Activated T-cell treated with anti-CD3 and anti-CD28 coated beads, Interleukin-2, amount 50 U/mL, for 24 hours (primary cell): ENCODE measurements at places on chromosomes 4 and X.

DNA sequence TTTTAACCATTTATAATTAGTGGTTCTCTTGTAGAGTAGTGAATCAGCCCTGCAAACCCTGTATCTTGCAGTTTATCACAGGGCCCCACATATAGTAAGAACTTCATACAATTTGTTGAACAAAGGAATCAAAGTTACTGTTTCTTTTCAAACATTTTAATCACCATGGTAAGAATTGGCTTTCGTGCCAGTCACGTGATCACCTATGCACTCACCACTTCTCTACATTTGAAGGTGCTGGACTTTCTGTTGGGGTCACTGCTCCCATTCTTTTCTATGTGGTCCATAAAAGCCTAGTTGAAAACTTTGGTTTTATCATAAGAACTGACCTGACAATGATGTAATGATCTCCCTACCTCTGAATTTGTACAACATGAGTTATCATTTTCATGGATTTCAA, 426.4 kb upstream of the CPEB2 start:
- no peaks in the 10 kb centered on the region for H3K27me3 ChIP-seq
- H3K4me1 ChIP-seq, result no peaks in the 10 kb centered on the region
- H3K4me3 ChIP-seq, result no peak overlapping the region
- no peak for DNase-seq

- no peaks in the 10 kb centered on the region for H3K36me3 ChIP-seq
- H3K4me1 ChIP-seq, result no peaks in the 10 kb centered on the region
These were observed 1849.4 kb upstream of the AGA start for GRCh38 chr4:179291657-179292056.

DNA sequence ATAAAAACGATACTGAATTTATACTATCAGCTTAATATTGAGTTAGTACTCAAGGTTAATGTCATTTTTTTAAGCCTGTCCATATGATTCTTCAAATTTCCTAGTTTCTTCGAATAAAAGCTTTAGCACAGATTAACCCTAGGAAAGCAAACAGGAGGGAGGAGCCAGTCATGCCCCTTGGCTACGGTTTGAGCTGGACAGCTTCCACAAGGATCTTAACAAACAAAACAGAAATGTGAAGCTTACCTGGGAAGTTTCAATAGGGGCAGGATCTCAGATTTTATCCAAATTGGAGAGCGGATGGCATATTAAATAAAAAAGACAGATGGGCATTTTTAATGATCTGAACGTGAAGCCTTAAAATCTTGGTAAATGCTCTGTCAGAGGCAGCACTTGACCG, 2.3 kb downstream of the NWD2 start:
- peaks cover 4% of the 10 kb centered on the region for H3K4me1 ChIP-seq
- no peak overlapping the region for H3K4me3 ChIP-seq
- H3K27ac ChIP-seq, result no peak overlapping the region
- no peaks in the 10 kb centered on the region for H3K36me3 ChIP-seq

DNA sequence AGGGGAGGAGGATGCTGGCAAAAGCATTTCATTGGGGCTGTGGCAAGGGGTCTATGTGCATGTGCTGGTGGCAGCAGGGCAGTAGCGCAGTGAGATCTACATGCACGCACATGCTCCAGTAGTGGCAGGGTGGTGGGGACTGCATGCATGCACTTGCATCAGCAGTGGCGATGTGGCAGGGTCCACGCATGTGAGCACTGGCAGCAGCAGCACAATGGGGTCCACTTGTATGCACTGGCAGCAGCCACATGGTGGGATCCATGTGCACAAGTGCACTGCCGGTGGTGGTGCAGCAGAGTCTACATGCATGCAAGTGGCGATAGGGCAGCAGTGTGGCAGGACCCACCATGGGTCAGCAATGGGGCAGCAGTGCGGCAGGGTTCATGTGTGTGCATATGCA, 233.1 kb downstream of the THOC2 start:
- peaks cover 29% of the 10 kb centered on the region for H3K27me3 ChIP-seq
- no peaks in the 10 kb centered on the region for H3K4me1 ChIP-seq
- H3K27ac ChIP-seq, result no peak overlapping the region
- H3K4me3 ChIP-seq, result no peak overlapping the region
- no peak for DNase-seq

- no peaks in the 10 kb centered on the region for H3K4me1 ChIP-seq
- DNase-seq, result no peak
- no peak overlapping the region for H3K4me3 ChIP-seq
- H3K36me3 ChIP-seq, result no peaks in the 10 kb centered on the region
These were observed 1176.7 kb downstream of the NLGN4X start for GRCh38 chrX:5051831-5052491.

- H3K27me3 ChIP-seq, result peaks cover 11% of the 10 kb centered on the region
- H3K4me3 ChIP-seq, result no peak overlapping the region
- no peaks in the 10 kb centered on the region for H3K36me3 ChIP-seq
- H3K4me1 ChIP-seq, result no peaks in the 10 kb centered on the region
- H3K27ac ChIP-seq, result no peak overlapping the region
These were observed 44.3 kb downstream of the IGFBP7 start for GRCh38 chr4:57065730-57066482.

DNA sequence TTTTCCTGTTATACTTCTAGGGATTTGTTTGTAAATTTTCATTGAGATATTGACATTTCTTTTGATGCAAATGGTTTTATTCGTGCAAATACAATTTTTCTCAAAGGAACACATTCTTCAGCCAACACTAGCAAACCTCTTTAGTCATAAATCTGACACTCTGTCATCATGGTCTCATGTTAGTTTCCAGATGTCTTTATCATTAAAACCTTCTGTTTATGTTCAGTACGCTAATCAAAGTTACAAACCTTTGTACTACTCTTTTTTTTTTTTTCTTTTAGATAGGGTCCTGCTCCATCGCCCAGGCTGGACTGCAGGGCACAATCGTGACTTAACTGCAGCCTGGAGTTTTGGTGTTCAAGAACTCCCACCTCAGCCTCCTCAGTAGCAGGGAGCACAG, 7.1 kb downstream of the SLC25A31 start:
- H3K4me1 ChIP-seq, result no peaks in the 10 kb centered on the region
- H3K27ac ChIP-seq, result no peak overlapping the region
- no peak overlapping the region for H3K4me3 ChIP-seq
- no peak for DNase-seq
- H3K27me3 ChIP-seq, result peaks cover 12% of the 10 kb centered on the region
- no peaks in the 10 kb centered on the region for H3K36me3 ChIP-seq

DNA sequence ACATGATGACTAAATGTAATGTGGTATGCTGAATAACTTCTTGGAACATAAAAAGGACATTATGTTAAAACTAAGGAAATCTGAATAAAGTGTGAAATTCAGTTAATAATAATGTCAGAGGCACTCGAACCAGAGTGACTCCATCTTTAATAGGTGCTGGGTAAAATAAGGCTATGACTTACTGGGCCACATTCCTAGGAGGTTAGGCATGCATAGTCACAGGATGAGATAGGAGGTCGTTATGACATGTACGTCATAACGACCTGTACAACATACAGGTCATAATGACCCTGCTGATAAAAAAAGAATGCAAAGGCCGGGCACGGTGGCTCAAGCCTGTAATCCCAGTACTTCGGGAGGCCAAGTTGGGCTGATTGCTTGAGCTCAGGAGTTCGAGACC, 28.9 kb upstream of the OPHN1 start:
- H3K4me1 ChIP-seq, result peaks cover 4% of the 10 kb centered on the region
- no peak for DNase-seq
- no peaks in the 10 kb centered on the region for H3K36me3 ChIP-seq
- no peak overlapping the region for H3K27ac ChIP-seq

DNA sequence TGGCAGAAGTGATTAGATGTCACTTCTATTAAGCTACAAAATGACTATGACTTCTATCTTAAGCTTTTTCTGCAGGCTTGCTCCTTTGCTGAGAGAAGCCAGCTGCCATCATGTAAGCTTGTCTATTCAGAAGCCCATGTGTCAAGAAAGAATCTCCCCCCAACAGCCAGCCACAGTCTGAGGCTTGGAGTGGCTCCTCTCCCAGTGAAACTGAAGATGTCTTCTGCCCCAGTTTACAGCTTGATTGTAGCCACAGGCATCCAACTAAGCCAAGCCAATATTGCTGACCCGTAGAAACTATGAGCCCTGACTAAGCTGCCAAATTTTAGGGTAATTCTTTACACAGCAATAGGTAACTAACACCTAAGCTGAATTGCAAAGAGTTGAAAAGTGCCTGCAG, 26.7 kb upstream of the SLC10A7 start:
- no peaks in the 10 kb centered on the region for H3K4me1 ChIP-seq
- no peaks in the 10 kb centered on the region for H3K36me3 ChIP-seq

- H3K27me3 ChIP-seq, result peaks cover 44% of the 10 kb centered on the region
- peaks cover 2% of the 10 kb centered on the region for H3K4me1 ChIP-seq
- H3K4me3 ChIP-seq, result no peak overlapping the region
- no peak overlapping the region for H3K27ac ChIP-seq
- DNase-seq, result no peak
These were observed 46.9 kb upstream of the HSD17B10 start for GRCh38 chrX:53481093-53481492.

- no peak for DNase-seq
- H3K4me1 ChIP-seq, result peaks cover 11% of the 10 kb centered on the region
- H3K4me3 ChIP-seq, result no peak overlapping the region
- H3K36me3 ChIP-seq, result no peaks in the 10 kb centered on the region
- no peak overlapping the region for H3K27ac ChIP-seq
These were observed 64.3 kb upstream of the FTHL17 start for GRCh38 chrX:31136144-31136611.

DNA sequence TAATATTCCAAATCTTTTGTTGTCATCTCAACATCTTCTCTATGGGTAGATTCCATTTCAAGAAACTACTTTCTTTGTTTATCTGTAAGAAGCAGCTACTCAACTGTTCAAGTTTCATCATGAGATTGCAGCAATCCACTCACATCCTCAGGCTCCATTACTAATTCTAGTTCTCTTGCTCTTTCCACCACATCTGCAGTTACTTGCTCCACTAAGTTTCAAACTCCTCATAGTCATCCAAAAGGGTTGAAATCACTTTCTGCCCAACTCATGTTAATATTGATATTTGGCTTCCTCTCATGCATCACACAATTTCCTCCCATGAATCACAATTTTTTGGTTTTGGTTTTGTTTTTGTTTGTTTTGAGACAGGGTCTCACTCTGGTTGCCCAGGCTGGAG, 35.7 kb downstream of the ADH5 start:
- no peak for DNase-seq
- peaks cover 89% of the 10 kb centered on the region for H3K36me3 ChIP-seq
- H3K4me1 ChIP-seq, result peaks cover 47% of the 10 kb centered on the region
- peak overlapping the region; percentile 13 for H3K4me3 ChIP-seq

DNA sequence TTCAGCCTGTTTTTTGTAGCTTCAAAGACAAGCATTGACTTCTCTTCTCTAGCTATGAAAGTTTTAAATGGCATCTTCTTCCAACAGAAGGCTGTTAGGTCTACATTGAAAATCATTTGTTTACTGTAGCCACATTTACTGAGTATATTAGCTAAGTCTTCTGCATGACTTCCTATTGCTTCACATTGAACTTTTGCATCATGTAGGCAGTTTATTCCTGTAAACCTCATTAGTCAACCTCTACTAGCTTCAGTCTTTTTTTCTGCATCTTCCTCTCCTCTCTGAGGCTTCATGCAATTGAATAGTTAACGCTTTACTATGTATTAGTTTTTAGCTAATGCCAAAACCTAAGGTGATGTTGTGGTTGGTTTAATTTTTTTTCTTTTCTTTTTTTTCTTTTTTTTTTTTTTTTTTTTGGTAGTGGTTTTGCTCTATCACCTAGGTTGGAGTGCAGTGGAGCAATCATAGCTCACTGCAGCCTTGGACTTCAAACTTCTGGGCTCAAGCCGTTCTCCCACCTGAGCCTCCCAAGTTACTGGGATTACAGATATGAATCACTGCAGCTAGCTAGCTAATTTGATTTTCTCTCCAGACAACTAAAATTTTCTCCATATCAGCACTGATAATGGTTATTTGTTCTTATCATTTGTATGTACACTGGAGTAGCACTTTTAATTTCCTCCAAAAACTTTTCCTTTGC, 3.4 kb downstream of the UGT2A3 start:
- H3K36me3 ChIP-seq, result no peaks in the 10 kb centered on the region
- no peak overlapping the region for H3K4me3 ChIP-seq
- no peak for DNase-seq

- H3K27ac ChIP-seq, result no peak overlapping the region
- no peak overlapping the region for H3K4me3 ChIP-seq
- no peaks in the 10 kb centered on the region for H3K36me3 ChIP-seq
- H3K27me3 ChIP-seq, result peaks cover 10% of the 10 kb centered on the region
- no peaks in the 10 kb centered on the region for H3K4me1 ChIP-seq
- no peak for DNase-seq
These were observed 394.9 kb upstream of the PABPC5 start for GRCh38 chrX:91039777-91040176.

- peaks cover 77% of the 10 kb centered on the region for H3K36me3 ChIP-seq
- H3K27ac ChIP-seq, result no peak overlapping the region
- peaks cover 18% of the 10 kb centered on the region for H3K4me1 ChIP-seq
- H3K27me3 ChIP-seq, result no peaks in the 10 kb centered on the region
- H3K4me3 ChIP-seq, result no peak overlapping the region
- no peak for DNase-seq
These were observed 12.8 kb downstream of the AIMP1 start for GRCh38 chr4:106329041-106329618.

GRCh38 chr4:105236916-105237311, 90.2 kb downstream of the TET2 start:
- peaks cover 16% of the 10 kb centered on the region for H3K4me1 ChIP-seq
- H3K27me3 ChIP-seq, result no peaks in the 10 kb centered on the region
- peaks cover 87% of the 10 kb centered on the region for H3K36me3 ChIP-seq
- DNase-seq, result no peak
- no peak overlapping the region for H3K4me3 ChIP-seq

- no peak overlapping the region for H3K4me3 ChIP-seq
- H3K27ac ChIP-seq, result no peak overlapping the region
- no peak for DNase-seq
- H3K27me3 ChIP-seq, result peaks cover 9% of the 10 kb centered on the region
These were observed 119.5 kb upstream of the MAP9 start for GRCh38 chr4:155496294-155496626.

DNA sequence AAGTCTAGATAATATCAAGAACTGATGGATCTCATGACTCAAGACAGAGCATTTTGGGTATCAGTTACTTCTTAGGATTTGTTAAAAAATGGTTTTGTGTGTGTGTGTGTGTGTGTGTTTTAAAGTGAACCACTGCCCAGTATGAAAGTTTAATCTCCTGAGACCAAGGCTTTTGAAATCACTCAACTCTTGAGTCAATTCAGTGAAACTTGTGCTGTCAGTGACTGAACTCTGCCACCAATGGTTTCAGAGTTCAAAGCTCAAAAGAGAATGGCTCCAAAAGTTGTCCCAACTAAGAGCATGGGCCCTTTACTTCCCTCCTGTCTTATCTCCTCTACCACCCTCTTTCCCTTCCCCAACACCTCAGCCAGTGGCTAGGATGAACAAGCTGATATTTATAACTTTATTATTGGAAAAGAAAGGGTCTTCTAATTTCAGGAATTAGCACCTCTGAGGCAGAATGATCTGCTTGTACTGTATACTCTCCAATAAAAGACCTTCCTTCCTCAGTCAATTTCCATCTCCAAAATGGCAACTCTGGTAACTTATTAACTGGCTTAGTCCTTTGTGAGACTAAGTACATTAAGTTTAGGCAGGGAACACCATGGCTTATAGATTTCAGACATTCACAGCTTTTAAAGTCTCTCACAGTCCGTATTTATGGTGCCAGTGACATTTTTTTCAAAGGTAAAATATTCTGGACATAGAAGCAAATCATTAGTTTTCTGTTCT, 152.2 kb downstream of the REPS2 start:
- H3K4me1 ChIP-seq, result no peaks in the 10 kb centered on the region
- H3K4me3 ChIP-seq, result no peak overlapping the region
- no peaks in the 10 kb centered on the region for H3K36me3 ChIP-seq
- DNase-seq, result no peak
- H3K27ac ChIP-seq, result no peak overlapping the region
- peaks cover 48% of the 10 kb centered on the region for H3K27me3 ChIP-seq

GRCh38 chr4:126779436-126780166, 853.2 kb upstream of the INTU start:
- H3K27me3 ChIP-seq, result no peaks in the 10 kb centered on the region
- H3K27ac ChIP-seq, result no peak overlapping the region
- no peaks in the 10 kb centered on the region for H3K4me1 ChIP-seq
- H3K4me3 ChIP-seq, result no peak overlapping the region
- no peaks in the 10 kb centered on the region for H3K36me3 ChIP-seq
